Cardiac fibroblast (primary cell): ENCODE measurements at places on chromosomes 2 and 18.

- DNase-seq, result no peak
Measured at GRCh38 chr2:129904532-129905446, 74.7 kb upstream of the RAB6C start.

GRCh38 chr2:43905871-43906270 is 67.1 kb downstream of the ABCG8 start:
- DNase-seq, result peak; percentile 83

GRCh38 chr2:150644298-150645067 is 157.0 kb upstream of the RND3 start:
- DNase-seq, result peak; percentile 65

GRCh38 chr2:205636549-205637319 is 45.6 kb upstream of the NRP2 start:
- DNase-seq, result no peak

- no peak for DNase-seq
Measured at GRCh38 chr2:7905756-7906155, 776.1 kb upstream of the ID2 start.

- DNase-seq, result no peak
Measured at GRCh38 chr2:118350621-118351020, 262.4 kb downstream of the INSIG2 start.

GRCh38 chr2:109472974-109473373 is 140.8 kb downstream of the SEPTIN10 start:
- no peak for DNase-seq

- no peak for DNase-seq
Measured at GRCh38 chr18:44625386-44625785, 55.3 kb upstream of the SETBP1 start.

DNA sequence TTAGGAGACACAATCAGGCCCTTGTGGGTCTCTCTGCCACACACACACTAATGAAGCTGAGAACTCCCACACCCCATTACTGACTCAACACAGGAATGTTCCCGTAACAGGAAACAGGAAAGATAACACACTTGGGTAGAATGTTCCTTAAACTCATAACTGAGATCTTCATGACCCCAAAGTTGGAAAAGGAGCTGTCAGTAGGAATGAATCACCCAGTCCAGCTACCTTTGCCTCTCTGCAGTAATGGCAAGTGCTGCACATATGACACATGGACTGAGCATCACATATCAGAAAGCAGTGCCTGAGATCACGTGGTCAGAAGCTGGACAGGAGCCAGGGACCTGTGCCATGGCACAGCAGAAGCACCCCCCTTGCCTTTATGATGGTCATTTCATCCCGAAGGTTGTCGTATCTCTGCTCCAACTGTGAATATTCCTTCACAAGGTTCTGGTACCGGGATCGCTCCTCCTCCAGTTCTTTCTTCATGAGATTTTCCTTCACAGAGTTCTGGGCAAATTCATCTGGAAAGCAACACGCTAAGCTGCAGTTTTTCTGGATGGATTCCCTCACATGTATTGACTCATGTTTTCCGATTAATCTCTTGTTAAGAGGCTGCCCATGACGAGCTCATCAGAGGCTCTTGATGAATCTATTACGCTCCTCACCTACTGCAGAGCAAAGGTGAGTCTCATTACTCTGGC is 65.4 kb upstream of the ACAA2 start:
- DNase-seq, result peak; percentile 10

DNA sequence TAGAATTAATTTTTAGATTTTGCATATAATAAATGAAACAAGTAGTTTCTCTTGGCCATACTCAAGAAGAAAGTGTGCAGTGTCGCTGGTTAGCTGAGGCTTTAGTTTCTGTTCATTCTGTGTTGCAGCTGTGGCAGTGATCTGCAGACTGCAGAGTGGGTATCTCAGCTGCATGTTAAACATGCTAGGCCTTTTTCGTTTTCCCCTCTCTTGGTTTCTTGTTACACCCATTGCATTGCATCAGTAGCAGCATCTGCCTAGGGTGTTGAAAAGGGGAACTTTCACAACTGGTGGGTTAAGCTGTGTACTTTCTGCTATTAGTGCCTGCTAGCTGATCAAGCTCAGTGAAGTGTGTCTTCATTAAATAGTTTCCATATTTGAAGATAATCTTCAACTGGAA is 51.3 kb downstream of the ACSL3 start:
- peak; percentile 65 for DNase-seq

DNA sequence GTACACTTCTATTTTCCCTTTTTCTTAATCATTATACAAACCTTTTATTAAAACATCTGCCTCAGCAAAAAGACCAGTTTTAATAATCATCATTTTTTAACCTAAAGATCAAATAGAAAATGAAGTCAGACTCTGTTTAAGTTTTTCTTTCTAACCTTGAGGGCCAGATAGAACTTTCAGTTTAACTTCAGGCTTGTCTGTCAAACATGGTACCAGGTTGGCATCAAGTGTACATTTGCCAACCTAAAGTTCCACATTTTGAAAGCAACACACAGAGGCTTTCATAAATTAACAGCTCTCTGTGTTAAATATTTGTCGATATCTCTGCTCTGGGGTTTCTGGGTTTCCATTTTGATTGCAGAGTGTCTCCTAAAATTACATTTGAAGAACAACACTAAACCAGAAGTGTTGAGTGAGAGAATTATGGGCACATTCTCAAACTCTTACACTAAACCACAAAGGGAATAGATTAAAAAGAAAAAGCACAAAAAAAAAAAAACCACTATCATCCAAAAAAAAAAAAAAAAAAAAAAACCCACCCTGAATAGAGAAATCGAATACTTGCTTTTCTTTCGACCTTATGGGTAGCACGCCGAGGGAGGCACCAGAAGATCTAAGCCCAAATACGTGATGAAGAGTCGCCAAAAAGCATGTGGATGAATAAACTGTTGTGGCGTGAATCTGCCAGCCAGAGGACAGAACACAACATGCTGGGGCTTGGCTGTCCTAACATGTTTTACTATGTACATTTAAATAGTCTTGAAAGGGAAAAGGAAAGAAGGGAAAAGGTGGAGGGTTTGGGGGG is 166.2 kb downstream of the TCF4 start:
- DNase-seq, result peak; percentile 63

GRCh38 chr2:231900486-231900942 is 25.7 kb downstream of the NPPC start:
- peak; percentile 71 for DNase-seq

- DNase-seq, result no peak
Measured at GRCh38 chr18:51138936-51139335, 58.5 kb downstream of the MEX3C start.

DNA sequence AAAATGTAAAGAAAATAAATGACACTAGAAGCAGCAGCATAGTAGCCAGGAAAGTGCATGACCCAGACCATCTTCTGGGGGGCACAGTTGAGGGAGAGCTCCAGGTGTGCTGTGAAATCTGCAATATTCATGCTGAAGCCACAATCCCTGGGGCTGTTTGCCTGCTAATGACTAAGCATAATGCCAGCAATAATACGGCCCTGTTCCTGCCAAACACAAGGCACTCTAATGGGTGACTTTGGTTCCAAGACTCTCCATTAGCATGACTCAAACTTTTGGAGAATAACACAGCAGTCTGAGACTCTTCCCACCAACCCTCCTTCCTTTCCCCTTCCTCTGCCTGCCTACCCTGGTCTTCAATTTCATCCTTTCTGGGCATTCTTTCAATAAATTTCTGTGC is 77.9 kb upstream of the DOCK10 start:
- DNase-seq, result peak; percentile 72

DNA sequence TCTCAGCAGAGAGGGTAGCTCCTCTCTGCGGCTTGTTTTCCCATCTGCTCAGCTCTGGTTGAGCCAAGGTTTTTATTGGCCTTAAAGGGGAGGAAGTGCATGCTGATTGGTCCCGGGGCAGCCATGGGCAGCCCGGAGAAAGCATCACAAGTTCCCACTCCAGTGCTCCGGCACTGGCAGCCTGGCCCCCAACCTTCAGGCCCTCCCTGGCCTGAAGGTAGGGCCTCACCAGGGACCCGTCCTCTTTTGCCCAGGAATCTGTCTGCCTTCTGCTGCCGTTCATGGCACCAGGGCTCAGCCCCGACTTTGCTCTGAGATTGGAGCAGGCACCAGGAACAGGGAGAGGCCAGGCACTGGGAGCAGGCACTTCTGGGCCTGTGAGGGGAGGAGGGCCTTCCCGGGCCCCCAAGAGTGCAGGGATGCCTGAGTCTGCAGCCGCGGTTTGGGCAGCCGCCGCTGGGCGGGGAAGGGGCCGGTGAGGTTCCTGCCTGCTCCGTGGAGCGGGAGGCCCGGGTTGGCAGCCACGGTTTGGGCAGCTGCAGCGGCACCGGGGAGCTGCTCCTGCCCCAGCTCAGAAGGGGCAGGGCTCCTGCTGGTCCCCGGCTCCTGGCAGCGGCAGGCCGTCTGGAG is 17.5 kb upstream of the ILKAP start:
- DNase-seq, result no peak

GRCh38 chr2:41579806-41580205 is 468.0 kb upstream of the PKDCC start:
- peak; percentile 26 for DNase-seq

DNA sequence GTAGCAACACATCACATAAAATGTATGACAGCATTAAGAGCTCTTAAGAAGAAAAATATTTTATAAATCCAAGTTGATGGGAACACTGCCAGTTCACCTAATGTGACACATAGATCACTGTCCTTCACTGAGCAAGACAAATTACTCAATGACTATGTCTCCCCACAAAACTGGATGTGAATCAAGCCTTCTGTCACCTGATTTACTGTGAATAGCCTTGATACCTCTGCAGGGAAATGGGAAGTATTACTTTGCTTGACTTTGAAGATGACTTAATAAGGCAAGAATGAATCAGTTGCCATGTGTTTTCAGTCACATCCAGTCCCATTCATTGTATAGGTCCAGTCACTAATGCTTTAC is 94.6 kb downstream of the NYAP2 start:
- DNase-seq, result no peak

GRCh38 chr2:70496819-70497218 is 56.8 kb downstream of the TGFA start:
- no peak for DNase-seq

GRCh38 chr18:22830511-22830910 is 102.6 kb upstream of the RBBP8 start:
- no peak for DNase-seq

DNA sequence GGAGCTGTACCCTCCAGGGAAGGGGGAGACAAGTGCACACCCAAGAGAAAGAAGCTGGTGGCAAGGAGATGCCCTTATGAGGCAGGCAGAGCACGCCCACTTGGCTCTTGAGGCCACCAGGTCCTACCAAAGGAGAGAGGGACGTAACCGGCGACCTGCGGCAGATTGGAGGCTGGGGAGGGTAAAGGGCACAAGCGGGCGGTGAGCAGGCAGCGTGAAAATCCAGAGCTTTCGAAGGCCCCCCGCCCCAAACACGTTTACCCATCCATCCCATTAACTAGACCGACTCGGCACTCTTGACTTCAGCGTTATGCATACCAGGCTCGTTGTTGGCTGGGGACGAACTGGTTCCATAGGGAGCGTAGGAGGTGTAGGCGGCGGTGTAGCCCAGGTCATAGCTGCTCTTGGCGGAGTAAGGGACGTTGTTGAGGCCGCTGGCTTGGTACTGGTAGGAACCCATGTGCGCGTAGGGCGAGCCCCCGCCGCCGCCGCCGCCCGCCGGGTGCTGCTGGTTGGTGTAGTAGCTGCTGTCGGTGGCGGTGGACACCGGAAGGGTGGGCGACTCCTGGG is 794 bp downstream of the DLX2 start:
- no peak for DNase-seq

DNA sequence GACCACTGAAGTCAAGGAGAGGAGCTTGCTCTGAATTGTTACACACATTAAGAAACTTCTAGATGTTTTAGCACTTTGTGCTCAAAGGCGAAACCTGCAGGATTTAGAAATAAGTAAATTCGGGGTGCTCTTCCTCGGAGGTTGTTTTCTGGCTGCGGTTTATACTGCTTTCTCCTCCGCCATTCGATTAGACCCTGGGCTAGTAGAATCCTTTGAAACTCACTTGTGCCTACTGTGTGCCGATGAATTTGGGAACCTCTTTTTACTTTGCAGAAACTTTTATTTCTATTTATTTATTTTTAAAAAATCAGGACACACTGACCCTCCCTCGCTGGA is 3.5 kb downstream of the MEIS1 start:
- DNase-seq, result no peak

DNA sequence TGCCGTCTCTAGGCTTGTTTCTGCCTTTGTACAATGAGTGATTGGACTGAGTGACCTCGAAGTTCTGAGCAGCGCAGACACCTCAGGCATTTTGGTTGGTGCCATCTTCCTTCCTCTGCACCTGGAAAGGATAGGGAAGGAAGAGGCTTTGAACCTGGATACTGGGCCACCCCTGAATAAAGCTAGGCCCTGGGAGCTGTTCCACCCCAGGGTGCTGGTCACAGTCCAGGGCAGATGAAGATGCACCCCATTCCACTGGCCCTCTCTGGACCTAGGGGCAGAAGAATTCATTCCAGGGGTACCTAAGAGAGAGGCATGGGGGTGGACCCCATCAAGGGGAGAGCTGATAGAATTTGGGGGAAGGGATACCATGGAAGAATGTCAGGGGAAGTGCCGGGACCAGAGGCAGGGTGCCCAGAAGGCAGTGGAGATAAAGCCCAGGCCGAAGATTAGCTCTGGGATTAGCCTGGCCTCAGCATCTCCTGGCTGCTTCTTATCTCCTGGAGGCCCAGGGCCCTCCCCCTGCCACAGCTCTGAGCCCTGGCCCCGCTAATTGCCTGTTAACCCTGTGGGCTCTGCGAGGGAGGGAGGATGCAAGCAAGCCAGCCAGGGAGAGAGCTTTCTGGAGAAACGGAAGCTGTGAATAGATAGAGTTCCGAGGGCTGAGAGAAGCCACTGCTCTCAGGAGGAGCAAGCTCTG is 11.4 kb downstream of the ASIC4 start:
- no peak for DNase-seq

- no peak for DNase-seq
Measured at GRCh38 chr2:105278654-105279053, 37.1 kb downstream of the GPR45 start.

DNA sequence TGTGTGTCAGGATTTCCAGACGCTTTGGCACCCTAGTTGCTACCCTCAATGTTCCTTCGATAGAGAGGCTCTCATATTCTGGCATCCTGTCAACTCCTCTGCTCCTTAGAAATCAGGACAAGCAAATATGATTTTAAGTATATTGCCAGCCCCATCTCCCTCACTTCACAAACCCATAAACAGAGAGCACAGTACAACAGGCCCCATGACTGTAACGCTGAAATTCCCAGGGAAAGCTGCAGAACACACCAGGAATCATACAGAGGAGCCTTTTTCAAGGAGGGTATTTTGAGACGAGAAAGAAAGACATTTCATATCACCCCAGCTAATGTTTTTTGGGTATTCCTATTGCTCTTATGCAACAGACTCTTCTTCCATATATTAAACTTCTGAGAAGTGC is 162.9 kb downstream of the NAPG start:
- no peak for DNase-seq

DNA sequence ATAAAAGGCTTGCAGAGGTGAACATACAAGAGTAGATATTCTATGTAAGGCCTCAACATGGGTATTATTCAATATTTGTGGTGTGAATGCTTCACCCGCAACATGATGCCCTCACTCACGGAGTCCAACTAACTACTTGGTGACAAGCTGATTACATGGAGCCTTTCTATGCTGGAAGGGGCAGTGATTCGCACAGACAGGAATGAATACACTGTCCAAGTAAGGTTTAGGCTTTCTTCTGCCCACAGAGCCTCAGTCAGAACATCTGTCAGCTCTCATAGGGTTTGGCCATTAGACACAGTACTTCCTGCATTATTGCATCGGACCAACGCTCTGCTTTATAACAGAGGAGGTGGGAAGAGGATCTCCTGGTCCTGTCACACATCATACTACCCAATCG is 80.3 kb upstream of the SLC35G4 start:
- DNase-seq, result no peak
